ENCODE measurements at places on chromosomes 12 and 14.
A peak's percentile ranks its signal among the peaks of the same experiment; 100 is the strongest.

DNA sequence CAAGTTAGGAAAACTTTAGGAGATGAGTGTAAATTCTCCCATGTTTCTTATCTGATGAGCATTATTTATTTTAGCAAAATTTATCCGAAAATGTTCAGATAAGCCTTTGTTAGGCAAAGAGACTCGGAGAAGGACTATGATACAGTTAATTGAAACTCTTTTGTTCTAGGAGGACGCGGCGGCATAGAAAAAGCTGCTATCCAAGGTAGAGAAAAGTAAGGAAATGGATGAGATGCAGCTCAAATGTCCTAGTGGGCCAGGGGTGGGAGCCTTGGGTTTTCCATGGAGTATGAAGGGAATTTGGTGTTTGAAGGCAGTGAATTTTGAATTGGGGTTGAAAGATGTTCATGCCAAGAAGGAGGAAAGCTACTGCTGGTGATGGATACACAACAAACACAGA lies 1504.5 kb downstream of the AACS start:
- DNase-seq, result no peak

GRCh38 chr14:80923368-80923767 lies 18.2 kb downstream of the CEP128 start:
- DNase-seq, result no peak

GRCh38 chr14:22650046-22650739 lies 6.0 kb upstream of the OR6J1 start:
- no peak for DNase-seq

GRCh38 chr12:130026608-130027176 lies 122.9 kb upstream of the TMEM132D start:
- peak; percentile 11 for DNase-seq

- peak; percentile 61 for DNase-seq
Measured at GRCh38 chr14:54652605-54653052, 85.7 kb downstream of the SAMD4A start.

DNA sequence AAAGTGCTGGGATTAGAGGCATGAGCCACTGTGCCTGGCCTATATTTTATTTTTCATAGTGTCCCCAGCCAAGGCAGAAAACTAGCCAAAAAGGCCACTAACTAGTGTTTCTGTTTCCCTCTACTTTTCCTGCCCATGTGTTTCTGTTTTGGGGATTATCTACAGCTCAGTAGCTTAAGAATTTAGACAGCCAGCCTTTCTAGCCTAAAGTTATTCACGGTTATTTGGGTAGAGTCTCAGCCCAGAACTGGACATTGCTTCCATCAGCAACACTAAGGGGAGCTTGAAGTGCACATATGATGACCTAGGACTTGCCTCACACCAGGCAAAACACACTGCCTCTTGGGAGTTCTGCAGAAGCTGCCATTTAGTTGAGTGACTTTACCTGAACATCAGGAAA lies 17.9 kb downstream of the PROX2 start:
- no peak for DNase-seq

DNA sequence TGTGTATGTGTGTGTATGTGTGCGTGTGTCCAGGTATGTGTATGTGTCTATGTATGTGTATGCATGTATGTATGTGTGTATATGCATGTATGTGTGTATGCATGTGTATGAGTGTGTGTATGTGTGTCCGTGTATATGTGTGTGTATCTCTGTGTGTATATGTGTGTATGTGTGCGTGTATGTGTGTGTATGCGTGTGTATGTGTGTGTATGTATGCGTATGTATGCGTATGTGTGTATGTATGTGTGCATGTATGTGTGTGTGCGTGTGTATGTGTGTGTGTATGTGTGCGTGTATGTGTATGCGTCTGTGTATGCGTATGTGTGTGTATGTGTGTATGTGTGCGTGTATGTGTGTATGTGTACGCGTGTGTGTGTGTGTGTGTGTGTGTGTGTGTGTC lies 31.6 kb downstream of the CHST11 start:
- DNase-seq, result no peak

GRCh38 chr12:109291117-109291516 lies 18.0 kb downstream of the FOXN4 start:
- DNase-seq, result no peak

GRCh38 chr12:15979096-15980092 lies 68.3 kb downstream of the DERA start:
- peak; percentile 71 for DNase-seq

- DNase-seq, result peak; percentile 33
Measured at GRCh38 chr12:93050026-93050747, 121.1 kb upstream of the EEA1 start.

DNA sequence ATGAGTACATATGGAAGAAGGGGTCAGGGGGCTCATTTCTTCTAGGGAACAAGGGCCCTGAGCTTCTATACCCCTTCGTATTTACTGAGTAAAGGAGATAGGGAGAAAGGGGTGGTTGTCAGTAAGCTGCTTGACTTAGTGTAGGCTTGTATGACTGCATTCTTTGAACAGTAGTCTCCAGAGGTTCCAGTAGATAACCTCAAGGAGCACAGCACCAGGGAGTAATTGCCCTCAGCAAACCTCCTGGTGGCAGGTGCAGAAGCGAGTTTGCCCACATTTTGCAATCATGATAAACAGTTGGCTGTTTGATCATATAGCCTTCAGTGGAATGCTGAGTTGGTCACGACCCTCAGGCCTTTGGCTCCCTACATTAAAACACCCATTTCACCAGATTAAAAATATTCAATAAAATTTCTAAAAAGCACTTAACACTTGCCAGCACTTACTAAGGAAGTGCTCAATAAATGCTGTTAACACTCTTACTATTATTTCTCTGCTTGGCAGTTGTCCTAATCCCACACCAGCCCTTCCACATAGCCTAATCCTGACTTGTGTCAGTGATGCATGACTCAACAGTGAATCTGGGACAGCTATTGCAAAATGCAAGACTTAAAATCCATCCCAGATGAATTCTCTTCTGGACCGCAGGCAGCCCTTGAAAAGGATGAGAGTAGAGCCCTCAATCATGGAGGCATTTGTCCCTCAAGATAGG lies 3.7 kb upstream of the DHRS4L2 start:
- no peak for DNase-seq

- no peak for DNase-seq
Measured at GRCh38 chr14:44910821-44911220, 50.9 kb downstream of the KLHL28 start.

GRCh38 chr14:23009939-23010726 lies at the start of gene C14orf93:
Gene C14orf93 (minus strand): TSS chr14:23010143. CDS start chr14:22999023, 11,120 bp downstream.
- peak; percentile 35 for DNase-seq

DNA sequence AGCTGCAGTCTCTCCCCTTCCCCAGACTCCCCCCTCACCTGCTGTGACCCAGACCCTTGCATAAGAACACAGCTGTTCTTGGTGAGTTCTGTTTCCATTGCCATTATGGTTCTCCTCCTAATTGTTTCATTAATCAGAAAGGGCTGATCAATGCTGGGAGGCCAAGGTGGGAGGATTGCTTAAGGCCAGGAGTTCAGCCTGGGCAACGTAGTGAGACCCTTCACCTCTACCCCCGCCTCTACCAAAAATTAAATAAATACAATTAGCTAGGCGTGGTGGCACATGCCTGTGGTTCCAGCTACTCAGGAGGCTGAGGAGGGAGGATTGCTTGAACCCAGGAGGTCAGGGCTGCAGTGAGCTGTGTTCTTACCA lies 17.2 kb upstream of the FAIM2 start:
- DNase-seq, result no peak

GRCh38 chr14:104150136-104151025 lies 12.0 kb downstream of the KIF26A start:
- no peak for DNase-seq

GRCh38 chr12:101925361-101925760 lies 48.0 kb downstream of the DRAM1 start:
- peak; percentile 76 for DNase-seq

DNA sequence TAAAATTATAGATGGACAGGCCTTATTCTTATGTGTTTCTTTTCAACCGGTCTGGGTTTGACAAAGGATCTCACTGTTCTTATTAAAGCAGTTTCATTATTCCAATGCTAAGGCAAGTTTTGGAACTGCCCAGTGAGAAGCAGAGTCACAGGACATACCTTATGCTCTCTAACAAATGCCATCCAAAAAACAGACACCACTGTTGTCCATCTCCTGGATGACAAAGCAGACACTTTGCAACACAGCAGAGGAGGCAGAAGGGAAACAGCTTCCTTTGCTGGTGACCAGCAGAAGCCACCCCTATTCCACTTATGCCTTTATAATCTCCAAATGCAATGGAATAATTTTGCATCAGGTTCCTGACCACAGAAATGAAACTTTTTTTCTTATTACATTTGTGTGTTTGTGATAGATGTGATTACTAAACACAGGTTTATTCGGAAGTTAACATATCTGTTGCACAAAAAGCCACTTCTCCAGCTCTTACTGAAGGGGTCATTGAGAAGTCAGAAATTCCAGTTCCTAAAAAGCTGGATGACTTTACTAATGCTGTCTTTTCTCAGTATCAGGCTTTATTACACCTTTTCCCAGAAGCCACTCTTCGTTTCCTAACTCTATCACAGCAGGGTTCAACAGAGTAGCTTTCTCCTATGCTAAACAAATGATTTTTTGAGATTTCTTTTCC lies 115.6 kb downstream of the BTG1 start:
- DNase-seq, result no peak

DNA sequence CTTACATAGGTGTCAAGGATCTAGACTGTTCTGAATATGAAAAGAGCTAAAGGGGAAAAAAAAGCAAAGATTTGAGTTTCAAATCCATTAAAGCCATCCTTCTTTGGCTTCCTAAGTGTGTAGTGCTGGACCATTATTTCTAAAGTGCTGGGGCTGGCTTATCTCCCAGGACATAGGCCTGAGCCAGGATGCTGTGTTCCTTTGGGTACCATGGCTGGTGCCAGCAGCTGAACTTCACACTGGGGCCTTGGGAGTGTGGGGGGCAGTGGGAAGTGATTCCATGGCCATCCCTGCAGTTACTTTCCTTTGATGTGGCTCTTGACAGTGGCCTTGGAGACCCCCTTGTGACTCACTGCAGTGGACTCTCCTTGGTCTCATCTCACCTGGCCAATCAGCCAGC lies 20.8 kb downstream of the PRMT8 start:
- no peak for DNase-seq

GRCh38 chr12:122087431-122088178 lies 9.0 kb downstream of the MLXIP start:
- no peak for DNase-seq

- no peak for DNase-seq
Measured at GRCh38 chr14:30108975-30109700, 181.5 kb upstream of the PRKD1 start.

GRCh38 chr12:46664761-46665287 lies 161.0 kb downstream of the SLC38A4 start:
- peak; percentile 83 for DNase-seq

DNA sequence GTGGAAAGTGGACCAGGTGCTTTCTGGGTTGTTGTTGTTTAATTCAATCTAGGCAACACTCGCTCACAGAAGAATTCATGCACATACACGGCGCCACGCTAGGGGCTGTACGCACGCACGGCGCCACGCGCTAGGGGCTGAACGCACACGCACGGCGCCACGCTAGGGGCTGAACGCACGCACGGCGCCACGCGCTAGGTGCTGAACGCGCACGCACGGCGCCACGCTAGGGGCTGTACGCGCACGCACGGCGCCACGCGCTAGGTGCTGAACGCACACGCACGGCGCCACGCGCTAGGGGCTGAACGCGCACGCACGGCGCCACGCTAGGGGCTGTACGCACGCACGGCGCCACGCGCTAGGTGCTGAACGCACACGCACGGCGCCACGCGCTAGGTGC lies 54.3 kb downstream of the NINJ2 start:
- DNase-seq, result no peak

- peak; percentile 14 for DNase-seq
Measured at GRCh38 chr14:22221508-22221907, 367.5 kb downstream of the DAD1 start.

DNA sequence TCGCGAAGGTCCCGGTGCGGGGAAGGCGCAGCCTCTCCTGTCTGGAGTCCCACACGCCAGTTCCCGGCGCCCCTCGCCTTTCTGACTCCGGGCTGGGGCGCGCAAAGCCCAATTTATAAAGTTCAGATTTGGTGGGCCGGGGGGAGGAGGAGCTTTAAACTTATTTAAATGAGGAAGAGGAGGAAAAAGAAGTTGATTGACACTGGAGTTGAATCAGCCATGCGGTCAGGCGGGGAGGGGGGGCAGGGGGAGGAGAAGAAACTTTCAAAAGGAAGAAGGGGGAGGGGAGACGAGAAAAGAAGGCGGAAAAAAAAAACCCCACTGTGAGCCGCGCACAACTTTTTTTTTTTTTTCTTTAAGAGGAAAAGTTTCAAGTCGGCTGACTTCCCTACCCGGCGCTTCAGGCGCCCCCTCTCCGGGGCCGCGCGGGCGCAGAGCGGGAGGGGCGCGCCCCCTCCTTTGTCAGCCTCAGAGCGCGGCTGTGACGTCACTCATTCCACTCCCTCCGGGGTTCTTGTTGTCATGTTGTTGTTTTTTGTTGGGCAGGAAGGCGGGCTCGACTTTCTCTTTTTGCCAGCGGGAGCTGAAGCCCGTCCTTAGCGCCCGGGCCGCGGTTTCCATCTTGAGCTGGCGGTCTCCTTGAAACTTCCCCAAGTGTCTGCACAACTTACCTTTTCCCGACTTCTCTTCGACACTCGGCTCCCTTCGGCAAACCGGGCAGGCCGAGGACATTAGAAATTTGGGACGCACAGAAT lies at the start of gene ZFP36L1:
TSS of gene ZFP36L1 (minus strand) at position 89 of the 755 bp plus-strand sequence. CDS start 129 bp downstream, outside the sequence.
- peak; percentile 91 for DNase-seq

- DNase-seq, result no peak
Measured at GRCh38 chr14:51546603-51547258, 105.0 kb upstream of the FRMD6 start.

Measured in kidney glomerular epithelial cell (primary cell).